Activated naive CD4-positive, alpha-beta T cell treated with anti-CD3 and anti-CD28 coated beads, Interleukin-2, amount 10 ng/mL, durations not matched to agents 7 days and 5 days (primary cell): ENCODE measurements at places on chromosomes 2 and 18.

DNA sequence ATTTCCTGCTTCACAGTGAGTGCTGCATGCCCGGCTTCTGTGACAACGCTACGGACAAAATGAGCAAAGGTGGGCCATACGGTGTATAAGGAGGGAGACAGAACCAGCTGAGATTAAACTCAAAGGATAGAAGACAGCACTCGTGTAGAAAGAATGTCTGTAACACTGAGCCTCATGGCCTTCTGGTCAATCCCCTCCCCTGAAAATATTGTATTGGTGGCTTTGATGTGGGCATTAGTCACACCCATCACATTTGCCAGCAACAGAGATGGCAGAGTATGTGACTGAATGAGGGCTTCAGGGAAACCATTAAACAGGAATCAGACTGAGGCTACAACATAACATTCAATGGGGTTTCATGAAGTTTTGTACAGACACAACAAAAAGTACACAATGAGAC lies 287.8 kb upstream of the CCDC68 start:
- DNase-seq, result no peak

DNA sequence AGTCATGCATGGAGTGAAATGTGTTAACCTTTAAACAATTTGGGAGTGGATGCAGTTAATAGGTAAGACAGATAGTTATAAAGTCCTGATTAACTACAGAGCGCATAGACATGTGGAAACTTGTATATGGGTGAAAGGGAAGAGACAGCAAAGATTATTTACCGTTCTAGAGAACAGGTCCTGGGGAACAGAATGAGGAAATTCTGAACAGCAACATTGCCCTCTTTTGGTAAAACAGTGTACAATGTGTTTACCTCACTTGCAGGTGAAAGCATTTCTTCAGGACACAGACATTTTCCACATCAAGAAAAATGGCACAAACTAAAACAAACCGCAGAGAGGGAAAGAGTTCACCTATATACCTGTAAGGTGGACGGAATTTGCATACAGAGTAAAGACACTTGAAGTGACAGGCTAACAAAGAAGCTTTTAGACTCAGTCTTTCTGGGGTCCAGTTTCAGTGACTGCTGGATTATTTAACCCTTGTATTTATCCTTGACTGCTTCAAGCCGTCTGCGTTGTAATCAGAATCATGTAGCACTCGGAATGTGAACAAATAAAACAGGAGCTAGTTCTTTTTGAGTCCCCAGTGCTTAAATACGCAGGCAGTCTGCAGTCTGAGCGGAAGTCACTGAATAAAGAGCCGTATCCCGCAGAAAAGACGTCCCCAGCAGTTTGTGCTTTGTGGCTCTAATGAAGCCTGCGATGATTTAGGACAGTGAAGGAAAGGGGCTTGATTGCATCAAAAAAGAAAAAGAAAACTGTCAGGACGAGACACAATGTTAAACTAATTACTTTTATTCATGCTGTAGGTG lies 364.8 kb upstream of the GALNT5 start:
- DNase-seq, result no peak

DNA sequence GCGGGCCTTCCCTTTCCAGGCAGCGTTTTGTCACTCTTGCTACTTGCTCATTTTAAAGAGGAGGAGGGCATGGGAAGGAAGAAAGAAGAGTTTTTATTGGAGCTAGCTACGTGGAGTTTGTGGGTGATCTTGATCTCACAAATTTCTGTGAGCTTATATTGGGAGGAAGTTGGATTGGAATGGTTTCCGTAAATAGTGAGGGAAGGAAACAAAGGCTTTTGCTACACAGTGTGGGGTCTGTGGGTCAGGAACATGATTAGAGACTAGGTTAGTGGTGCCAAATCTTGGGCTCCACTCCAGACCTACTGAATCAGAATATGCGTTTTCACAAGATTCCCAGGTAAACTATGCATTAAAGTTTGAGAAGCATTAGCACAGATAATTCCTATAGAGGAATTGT lies 8.1 kb downstream of the RALB start:
- DNase-seq, result no peak

DNA sequence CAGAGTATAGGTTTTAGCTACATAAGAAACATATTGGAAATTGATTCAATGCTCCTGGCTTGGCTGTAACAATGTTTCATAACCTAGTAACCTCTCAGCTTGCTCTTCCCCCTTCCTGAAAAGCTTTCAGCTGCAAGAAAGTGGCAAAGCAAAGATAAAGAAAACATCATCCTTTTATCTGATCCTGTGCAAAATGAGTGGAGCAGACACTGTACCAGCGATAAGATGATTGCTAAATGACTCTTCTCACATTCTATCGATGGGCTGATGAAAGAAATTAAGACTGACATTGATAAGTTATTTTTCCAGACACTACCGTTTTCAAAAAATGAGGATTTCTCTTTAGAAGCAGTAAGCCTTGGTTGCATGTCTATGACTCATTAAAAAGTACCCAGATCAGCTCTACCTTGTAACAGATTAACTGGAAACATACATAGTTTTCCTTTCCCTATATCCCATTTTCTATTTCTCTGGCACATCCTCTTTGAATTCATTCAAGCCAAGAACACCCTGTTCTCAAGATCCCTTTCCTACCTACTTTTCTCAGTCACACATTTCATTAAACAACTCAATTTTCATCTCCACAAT lies 87.1 kb upstream of the LYPD1 start:
- no peak for DNase-seq

- no peak for DNase-seq
Observed at GRCh38 chr18:51520676-51521180, 323.2 kb upstream of the MEX3C start.

DNA sequence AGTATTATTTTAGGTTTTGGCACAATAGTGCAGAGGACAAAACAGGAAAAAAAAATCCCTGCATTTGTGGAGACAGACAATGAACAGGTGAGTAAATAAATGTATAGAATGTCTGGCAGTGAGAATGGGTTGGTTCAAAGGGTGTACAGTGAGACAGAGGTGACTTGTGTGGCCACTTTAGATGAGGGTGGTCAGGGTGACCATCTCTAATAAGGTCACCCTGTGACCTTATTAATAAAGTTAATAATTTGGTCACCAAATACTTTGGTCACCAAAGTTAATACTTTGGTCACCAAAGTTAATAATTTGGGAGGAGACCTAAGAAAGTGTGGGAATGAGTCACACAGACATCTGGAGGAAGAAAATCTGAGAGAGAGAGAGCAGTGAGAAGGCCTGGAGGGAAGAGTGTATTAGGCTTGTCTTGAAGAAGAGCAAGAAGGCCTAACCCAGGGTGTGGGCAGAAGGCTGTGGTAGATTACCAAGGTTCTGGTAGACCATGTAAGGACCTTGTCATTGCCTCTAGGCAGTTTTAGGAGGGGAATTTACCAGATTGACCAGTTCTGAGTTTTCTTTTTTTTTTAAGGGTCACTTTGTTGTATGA lies 1368.4 kb upstream of the CELF4 start:
- DNase-seq, result no peak
